Smooth muscle cell of the coronary artery (primary cell): ENCODE measurements at places on chromosomes 3 and 15. TPM values are rescaled to one million over a fixed set of nuclear protein-coding genes. Genes with fewer than 3 reads are reported as not detected.

Gene FSIP1
- total RNA-seq = 0.98 and 1.2 TPM in 2 replicates

Gene GASK1A
- 0.94 and 1.2 TPM in 2 replicates for total RNA-seq

Gene TADA3
- 25.6 and 71.0 TPM in 2 replicates for total RNA-seq

Gene STOML1
- 7.8 and 18.5 TPM in 2 replicates for total RNA-seq

Gene CNTN6
- total RNA-seq = under 0.01 TPM in 1 of 2 replicates, not detected in the other
